IPS DF 19.7 (cell line): ENCODE measurements at places on chromosomes 13 and 19.

- no peak for DNase-seq
Observed at GRCh38 chr19:34733266-34733745, 737 bp upstream of the ZNF181 start.

DNA sequence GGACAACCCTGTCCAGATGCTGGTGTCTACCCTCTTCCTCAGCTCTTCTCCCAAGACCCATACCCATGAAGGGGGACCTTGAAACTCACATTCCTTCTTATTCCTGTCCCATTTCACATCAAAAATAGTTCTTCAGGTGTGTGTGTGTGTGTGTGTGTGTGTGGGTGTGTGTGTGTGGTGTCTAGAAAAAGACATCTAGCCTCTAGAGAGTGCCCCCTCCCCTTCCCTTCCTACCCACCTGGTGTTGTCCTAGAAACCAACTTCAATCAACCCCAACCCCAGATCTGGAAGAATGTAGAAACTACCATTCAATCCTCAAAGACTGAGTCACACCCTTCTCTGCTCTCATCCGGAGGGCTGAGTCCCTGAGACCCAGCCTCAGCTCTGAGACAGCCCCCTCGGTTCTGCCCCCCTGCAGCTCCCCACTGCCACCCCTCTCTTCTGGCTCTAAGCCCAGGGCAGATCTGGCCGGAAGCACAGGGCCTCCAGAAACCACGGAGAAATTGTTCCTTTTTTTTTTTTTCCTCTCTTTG, 3.5 kb downstream of the KCNN4 start:
- no peak for DNase-seq

DNA sequence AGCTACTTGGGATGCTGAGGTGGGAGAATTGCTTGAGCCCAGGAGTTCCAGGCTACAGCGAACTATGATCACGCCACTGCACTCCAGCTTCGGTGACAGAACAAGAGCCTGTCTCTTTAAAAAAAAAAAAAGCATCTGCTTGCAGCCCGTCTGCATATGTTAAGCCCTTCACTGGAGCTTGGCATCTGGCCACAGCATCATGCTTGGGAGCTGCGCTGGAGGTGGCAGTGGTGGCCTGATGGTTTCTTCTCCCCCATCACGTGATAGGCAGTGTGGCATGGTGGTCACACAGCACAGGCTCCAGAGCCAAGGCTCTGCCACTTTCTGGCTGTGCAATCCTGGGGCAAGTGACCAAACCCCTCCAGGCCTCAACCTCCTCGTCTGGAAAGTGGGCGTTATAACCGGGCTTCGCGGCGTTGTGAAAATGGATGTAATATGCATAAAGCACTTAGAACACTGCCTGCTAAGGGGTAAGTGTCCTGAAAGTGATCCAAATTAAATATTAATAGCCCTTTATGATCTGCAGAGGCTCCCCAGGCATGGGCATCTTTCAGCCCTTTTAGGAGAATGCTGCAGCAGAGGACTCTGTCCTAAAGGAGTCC, 24.4 kb downstream of the MARK4 start:
- DNase-seq, result no peak

DNA sequence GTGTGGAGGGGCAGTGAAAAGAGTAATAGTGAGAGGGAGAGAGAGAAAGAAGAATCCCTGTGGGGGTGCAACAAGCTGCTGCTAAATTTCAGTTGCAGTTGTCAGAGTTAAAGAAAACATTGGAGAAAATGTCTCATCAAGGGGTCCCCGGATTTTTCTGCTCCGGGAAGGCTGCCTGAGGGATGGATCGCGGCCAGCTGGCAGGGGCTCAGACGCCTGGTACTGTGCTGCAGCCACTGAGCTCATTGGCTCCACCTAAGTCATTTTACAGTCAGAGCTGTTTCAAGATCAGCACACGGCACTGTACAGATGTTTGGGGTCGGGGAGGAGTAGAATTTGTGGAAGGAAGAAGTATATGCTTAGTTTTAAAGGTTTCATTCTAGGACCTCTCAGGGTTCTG, 106.2 kb downstream of the SHISA2 start:
- no peak for DNase-seq

DNA sequence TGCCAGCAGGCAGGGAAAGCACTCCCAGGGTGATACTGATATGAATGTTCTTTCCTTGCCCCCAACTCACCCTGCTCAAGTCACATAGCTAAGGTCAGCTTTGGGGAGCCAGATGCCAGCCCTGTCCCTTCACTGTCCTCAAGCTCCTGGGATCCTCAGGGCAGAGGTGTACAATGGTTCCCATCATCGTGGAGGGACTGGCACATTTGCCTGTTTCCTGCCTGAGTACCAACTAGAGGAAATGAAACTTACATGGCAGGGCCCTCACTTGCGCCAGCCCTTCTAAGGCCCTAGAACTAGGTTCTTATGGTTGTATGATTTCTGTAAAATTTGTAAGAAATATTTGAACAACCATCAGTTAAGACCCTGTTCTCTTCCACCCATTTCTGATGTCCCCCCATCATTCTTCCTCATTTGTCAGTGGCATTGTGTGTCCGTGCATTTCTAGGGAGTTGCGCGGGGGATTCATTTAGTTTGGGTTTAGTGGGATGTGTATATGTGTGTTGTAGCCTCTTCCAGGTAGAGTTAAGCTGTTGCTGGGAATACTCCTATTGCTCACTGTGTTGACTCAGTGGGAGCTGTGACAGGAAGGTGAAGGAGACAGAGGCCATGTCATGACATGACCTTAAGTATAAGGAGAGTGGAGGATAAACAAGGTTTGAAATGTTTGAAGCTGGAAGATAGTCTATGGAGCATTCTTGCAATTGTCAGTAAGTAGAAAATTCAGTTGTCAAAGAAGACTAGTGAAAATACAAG, 41.3 kb upstream of the RCBTB2 start:
- no peak for DNase-seq

GRCh38 chr19:58551577-58552471, 3.1 kb downstream of the CHMP2A start:
- no peak for DNase-seq

DNA sequence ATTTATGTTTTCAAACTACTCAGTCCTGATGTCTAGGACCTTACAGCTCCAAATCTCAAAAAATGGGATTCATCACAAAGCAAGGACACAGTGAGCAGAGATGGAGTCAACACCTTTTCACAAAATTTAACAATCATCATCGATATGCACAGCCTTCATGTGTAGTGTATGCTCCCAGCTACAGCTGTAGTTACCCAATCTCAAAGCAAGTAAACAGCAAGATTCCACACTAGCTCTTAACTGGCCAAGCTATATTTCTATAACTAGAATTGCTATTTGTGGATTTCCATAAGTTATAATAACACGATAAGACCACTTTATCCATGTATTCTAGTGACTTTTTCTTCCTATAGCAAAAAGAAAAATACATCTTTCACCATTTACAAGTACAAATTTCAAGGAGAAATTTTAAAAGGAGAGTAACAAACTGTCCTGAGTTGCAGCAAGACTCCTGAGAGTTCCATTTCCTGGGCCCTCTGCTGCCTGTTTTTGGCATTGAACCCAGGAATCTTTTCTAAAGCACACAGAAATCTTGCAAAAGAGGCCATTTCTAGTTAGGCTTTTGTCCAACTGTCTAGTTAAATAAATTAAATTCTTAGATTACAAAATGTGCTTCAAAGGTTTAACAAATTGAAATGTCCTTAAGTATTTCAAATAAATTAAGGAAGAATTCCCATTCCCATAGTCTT, 460.6 kb downstream of the FGF14 start:
- DNase-seq, result no peak

DNA sequence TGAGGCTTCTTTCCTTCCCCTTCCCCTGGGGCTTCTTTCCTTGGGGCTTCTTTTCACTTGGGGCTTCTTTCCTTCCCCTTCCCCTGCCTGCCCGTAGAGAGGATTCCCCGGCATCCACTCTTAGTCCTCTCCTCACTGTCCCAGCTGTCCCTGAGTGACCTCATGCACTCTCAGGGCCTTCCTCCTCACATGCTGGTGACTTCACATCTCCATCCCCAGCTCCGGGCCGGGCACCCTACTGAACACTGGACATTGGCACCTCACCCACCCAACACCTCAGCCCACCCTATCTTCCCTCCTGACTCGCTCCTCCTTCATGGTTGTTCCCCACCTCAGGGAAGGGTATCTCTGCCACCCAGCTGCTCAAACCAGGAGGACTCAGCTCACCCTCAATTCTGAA, 130.6 kb downstream of the STARD13 start:
- DNase-seq, result no peak

DNA sequence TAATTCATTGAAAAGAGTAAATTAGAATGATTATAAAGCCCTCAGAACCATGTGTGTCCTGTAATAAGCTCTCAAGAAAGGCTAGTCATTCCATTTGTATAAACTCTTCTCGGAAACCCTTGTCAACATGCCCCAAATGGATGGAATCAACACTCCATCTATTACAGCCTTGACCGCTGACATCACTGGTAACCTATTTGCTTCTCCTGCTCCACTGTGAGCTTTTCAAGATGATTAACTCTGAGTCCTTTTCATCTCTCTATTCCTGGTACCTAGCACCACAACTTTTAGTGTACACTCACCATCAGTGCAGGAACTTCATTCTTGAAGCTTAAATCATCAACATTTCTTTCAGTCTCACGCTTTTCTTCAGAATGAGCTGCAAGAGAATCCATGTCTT, 612.0 kb downstream of the DCT start:
- no peak for DNase-seq

DNA sequence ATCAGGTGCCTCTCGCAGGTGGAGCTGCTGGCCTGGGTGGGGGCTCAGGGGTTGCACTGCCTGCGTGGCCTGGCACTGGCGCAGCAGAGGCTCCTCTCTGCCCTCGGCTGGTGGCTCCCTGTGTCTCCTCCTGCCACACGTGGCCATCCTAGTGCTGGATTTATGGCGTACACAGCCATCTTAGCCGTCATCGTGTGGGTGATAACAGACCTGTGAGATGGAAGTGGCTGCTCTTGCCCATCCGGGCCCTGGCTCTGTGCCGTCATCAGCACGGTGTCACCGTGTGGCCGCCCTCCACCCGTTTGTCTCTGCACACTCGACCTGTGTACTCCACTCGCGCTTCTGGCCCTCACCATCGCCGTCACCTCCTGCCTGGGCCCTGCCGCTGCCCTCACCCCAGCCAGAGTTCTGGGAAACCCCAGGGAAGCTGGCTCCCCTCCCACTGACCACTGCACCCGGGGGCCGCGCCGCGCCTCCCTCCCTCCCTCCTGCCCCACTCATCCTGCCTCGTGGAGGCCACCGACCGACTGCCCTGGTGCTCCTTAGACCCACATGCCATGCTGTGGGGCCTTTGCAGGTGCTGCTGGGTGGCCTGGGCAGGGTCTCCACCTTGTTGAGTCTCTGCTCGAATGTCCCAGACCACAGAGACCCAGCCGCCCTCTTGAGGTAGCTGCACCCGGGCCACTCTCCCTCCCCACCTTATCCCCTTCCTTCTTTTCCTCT, 29.5 kb downstream of the TMEM255B start:
- DNase-seq, result no peak

DNA sequence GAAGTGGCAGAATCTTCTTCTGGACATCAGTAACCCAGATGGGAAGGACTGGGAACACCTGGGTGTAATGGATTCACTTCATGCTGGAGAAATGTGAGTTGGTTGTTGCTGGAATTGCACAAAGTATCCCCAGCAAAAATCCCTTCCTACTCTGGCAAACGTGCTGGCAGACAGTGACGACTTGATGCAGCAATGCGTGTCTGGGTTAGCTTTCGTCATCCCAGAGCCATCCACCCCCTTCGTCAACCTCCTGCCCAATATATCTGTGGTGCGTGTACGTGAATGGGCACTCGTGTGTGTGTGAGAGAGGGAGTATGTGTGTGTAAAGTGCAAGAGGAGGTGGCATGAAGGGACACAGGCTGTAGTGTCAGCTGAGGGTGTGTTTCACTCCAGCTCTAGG, 70.9 kb downstream of the TM9SF2 start:
- no peak for DNase-seq

DNA sequence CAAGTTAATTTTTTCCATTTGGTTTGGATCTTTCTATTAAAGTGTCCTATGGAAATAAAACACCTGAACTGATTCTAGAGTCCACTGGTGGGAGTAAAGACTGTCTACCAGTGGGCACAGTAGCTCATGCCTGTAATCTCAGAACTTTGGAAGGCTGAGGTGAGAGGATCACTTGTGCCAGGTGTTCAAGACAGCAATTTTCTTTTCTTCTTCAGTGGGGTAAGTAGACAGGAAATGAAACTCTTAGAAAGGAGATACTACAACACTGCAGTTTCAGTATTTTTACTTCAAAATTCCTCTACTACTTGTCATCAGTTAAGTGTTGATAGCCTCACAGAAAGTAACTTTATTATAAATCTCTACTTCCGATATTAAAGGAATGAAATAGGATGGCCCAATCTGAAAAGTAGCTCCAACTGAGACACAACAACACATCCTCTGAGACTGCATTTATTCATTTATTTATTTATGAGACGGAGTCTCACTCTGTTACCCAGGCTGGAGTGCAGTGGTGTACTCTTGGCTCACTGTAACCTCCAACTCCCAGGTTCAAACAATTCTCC, 26.3 kb downstream of the DNMT1 start:
- no peak for DNase-seq

GRCh38 chr13:27607125-27607524, 13.2 kb downstream of the LNX2 start:
- DNase-seq, result no peak

DNA sequence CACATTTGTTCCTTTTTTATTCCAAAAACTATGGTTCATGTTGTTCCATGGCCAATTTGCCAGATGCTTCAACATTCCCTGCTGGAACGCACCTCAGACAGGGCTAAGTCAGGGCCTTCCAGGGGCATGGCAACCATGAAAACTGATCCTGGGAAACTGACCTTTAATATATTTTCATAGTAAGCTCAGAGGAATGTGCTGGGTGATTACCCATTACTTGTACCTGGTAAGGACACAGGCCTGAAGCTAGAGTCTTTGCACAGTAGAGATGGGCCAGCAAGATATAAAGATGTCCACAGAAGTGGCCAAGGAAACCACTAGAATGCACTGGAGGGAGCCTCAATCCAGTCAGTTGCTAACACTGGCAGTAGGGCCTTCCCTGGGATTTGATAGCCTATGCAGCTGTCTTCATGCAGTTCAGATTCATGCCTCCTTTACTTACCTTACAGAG, 353.1 kb downstream of the ENOX1 start:
- DNase-seq, result no peak

DNA sequence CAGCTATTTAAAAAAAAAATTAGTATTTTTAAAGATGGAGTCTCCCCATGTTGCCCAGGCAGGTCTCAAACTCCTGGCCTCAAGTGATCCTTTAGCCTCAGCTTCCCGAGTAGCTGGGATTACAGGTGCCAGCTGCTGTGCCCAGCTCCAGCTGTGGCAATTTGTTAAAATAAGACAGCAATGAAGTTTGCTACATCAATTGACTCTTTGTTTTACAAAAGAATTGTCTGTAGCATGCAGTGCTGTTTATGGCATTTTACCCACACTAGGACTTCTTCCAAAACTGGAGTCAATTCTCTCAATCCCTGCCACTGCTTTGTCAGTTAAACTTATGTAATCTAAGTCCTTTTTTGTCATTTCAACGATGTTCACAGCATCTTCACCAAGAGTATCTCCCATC, 49.3 kb downstream of the NDFIP2 start:
- DNase-seq, result no peak

- no peak for DNase-seq
Observed at GRCh38 chr13:95485518-95486144, 66.9 kb upstream of the CLDN10 start.
